Renal cortex interstitium (tissue), 15 donors: ENCODE measurements at places on chromosomes 12 and 14. TPM values are rescaled to one million over a fixed set of nuclear protein-coding genes. Genes with fewer than 3 reads are reported as not detected.

DNA sequence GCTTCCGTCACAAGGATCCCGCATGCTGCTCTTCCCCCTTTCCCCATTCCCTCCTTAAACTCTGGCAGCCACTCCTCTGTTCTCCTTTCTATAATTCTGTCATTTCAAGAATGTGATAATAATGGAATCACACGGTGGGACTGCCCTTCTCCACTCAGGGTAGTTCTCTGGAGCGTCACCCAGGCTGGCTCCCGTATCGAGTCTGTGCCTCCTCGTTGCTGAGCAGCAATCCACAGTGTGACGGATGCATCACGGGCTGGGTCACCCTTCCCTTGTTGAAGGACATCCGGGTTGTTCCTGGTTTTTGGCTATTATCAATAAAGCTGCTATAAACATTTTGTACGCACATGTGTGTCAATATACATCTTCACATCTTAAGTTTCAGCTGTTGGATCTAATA, 5.7 kb upstream of the SYNE3 start:
- no peak for DNase-seq

The CCDC88C gene
- polyA plus RNA-seq: 45.9 TPM

The BMP4 gene
- polyA plus RNA-seq: 50.6 TPM

GRCh38 chr12:47080725-47081502, 1.2 kb upstream of the AMIGO2 start:
- DNase-seq: no peak

GRCh38 chr14:55807053-55807880, 227.3 kb downstream of the KTN1 start:
- peak; percentile 15 for DNase-seq

- no peak for DNase-seq
Measured at GRCh38 chr12:124057691-124058090, 84.7 kb downstream of the ZNF664 start.
